ENCODE measurements at places on chromosomes 11 and 22.

- DNase-seq = peak; percentile 13
Measured at GRCh38 chr11:1130276-1131032, 27.3 kb upstream of the MUC5AC start.

DNA sequence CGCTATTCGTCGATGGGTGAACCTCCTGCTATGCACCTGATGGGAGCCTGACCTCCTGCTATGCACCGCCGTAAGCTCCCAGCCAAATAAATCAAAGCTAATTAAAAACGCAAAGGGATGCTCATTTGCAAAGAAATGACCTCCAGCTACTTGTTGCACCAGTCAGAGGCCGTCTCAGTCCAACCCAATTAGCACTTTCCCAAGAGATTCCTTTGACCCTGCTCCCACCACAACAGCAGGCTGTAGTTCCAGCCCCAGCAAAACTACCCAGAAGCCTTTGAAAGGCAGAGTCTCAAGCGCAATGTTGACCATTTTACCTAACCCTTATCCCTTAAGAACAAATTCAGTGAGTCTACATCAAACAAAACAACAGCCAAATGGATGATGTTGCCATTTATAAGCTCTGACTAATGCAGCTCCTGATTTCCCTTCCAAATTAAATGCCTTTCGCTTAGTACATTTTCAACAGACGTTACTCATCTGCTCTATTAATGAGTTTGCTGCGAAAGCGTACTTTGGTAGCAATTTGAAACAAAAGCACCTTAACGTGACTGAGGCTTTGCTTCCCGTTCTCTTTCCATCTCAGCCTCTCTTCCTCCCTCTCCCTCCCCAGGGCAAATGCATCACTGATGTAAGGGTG is 17.2 kb upstream of the BSX start:
- no peak for DNase-seq

GRCh38 chr22:44648085-44648820 is 53.8 kb upstream of the PRR5 start:
- DNase-seq = no peak

GRCh38 chr22:25534724-25535123 is 29.8 kb upstream of the GRK3 start:
- DNase-seq = no peak

DNA sequence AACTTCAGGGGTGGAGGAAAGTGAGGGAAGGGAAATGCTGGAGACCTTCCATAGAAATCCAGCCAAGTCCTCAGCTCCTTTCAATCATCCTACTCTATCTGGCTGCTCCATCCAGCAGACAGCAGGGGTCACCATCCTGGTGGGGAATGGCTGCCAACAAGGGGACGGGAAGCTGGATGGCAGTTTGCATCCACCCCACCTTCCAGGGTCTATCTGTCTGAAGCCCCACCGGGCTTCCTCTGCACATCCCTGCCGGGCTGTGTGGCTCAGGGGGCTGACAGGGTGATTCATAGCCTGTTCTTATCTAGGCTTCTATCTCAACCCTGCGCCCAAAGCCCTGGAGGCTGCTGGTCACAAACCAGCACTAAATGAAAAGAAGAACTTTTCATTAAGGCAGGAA is 1.1 kb downstream of the SYTL2 start:
- no peak for DNase-seq

- peak; percentile 68 for DNase-seq
Measured at GRCh38 chr22:17781319-17782031, 7.2 kb upstream of the BID start.

DNA sequence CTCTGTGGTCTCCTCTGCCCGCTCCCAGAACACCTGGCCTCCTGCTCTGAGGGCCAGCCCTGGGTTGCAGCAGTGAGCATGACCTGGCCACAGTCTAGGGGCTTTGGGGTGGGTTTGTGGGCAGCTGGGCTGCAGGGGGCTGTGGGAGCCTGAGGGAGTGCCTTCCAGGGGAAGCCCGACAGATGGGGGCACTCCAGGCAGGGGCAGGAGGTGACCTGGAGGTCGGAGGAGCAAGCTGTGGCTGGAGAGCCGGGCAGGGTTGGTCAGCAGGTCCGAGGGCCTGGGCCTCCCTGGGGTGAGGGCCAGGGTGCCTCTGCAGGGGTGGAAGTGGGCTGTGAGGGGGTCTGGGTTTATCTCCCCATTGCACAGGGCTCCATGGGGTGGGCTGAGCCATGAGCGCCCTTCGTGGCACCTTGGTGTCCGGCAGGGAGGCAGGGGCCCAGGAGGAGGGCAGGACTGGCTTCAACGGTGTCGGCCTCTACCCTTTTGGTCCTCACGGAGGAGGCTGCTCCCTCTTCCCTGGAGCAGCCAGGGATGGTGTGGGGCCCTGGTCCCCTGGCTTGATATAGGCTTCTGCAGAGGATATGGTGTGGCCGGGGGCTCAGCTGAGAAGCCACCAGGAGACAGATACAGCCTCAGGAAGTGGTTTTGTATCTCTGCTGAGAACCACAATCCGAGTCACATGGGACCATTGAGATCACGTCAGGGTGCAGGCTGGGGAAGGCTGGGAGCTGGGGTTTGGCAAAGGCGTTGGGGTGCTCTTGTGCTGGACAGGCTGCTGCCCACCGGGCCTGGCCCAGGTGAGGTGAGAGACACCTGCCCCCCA is 22.3 kb downstream of the KCNQ1 start:
- DNase-seq = peak; percentile 64

- DNase-seq = no peak
Measured at GRCh38 chr22:49093192-49093880, 734.3 kb downstream of the BRD1 start.

DNA sequence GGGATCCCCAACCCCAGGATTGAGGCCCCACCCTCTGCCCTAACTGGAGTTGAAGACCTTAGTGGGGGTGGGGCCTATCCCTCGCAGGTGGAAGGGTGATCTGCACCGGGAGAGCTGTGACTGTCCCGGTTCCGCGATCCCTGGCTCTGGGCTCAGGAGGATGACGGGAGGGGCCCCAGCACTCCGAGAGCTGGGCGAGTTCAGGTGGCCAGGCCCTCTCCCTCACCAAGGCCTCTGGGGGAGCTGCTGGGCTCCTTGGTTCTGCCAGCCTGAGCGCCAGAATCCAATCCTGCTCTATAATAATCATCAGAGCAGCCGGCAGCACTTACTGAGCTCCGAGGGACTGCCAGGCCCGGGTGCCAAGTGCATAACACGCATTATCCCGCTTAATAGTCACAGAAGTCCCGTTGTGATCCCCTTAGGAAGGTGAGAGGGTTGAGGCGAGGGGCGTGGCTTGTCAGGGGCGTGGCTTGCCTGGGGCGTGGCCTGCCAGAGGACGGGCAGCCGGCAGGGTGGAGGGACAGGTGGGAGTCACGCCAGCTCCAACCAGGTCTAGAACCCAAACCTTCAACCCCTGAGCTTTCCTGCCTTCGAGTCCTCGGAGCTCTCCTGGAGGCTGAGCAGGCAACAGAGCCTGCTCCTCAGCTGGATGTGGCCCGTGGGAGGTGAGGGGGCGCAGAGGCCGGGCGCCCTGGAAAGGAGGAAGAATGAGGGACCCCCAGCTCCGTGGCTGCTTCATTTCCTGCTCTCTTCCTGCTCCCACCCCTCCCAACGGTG is 7.3 kb upstream of the SYT7 start:
- peak; percentile 58 for DNase-seq

DNA sequence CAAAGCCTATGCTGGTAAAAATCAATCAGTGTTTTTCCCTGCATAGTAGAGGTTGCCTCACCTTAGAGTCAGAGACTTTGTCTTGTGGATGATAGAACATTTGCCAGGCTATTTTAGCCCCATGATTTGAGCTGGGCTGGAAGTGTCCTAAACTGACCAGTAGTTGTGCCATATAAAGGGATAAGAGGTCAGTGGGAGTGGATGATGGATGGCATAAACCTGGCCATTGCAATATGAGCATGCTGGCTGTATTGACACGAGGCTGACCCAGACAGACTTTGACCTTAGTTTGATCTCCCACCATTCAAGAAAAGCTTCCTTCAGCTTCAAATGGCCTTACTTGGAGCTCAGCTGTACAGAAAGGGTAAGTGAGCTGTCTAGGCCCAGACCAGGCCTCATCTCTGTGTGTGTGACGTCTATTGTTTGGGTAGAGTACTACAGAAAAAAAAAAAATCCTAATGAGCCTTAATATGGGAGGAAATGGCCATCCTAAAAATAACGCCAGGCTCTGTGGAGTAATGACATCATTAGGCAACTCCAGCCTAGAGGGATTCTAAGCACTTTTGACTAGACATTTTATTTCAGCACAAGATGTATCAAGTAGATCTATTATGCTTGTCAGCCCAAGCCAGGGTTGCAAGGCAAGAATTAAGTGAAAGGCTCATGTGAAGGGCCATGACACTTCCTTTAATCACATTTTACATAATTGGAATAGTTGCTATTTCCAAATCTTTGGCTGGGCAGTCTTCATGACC is 51.3 kb upstream of the CADM1 start:
- DNase-seq = no peak

GRCh38 chr11:70422692-70423522 is 24.6 kb downstream of the CTTN start:
- DNase-seq = no peak

- no peak for DNase-seq
Measured at GRCh38 chr11:95305705-95306104, 74.7 kb upstream of the SESN3 start.

- peak; percentile 88 for DNase-seq
Measured at GRCh38 chr22:35582861-35583670, 34.1 kb downstream of the MB start.

DNA sequence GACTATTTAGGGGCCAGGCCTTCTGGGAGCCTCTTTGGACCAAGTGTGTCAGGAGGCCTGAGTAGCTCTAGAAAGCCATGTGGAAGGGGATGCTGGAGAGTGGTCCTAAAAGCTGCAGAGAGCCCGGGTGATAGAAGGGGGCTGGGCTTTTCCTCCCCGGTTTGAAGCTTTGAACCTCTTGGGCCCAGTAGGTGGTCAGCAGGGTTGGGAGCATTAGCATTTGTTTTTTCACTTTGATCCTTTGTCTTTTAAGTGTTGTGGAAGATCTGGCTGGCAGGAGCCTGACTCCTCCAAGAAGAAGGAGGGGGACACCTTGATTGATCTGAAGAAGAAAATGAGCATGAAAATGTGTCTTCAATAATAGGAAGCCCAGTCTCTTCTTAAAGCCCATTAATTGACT is 596.6 kb downstream of the INSC start:
- no peak for DNase-seq

DNA sequence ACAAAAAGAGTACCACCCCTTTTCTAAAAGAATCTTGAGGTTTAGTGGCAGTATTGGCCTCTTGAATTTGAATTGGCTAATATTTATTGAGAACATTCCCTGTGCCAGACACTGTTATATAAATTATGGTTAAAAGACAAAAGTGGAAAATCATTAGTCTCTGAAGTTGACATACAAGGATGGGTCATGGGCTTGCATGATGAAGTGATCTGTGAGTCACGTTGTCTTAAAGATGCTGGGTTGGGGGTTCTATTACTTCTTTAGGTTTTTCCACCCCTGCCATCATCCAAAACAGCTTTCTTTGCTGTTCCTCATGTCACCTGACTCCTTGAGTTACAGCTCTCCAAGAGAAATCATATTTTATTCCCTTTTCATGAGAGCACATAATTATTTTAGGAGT is 85.0 kb downstream of the CD44 start:
- DNase-seq = no peak

DNA sequence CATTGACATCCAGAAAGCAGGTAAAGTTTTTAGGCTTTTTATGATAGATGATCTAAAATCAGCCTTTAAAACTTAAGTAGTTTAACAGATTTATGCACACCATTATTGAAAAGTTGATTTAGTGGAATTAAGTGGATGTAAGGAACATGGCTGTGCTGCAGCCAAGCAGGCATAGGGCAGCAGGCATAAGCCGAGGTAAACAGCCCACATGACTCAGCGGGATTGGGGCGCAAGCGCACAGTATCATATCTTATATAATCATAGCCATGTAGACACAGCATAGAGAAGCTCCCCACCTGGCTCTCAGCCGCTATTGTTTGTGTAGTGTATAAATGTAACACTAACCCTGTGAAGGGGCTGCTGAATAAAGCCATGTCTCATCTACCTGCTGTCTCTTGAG is 157.5 kb downstream of the WNT11 start:
- DNase-seq = no peak

- DNase-seq = no peak
Measured at GRCh38 chr11:134932761-134933160, 520.7 kb upstream of the B3GAT1 start.

DNA sequence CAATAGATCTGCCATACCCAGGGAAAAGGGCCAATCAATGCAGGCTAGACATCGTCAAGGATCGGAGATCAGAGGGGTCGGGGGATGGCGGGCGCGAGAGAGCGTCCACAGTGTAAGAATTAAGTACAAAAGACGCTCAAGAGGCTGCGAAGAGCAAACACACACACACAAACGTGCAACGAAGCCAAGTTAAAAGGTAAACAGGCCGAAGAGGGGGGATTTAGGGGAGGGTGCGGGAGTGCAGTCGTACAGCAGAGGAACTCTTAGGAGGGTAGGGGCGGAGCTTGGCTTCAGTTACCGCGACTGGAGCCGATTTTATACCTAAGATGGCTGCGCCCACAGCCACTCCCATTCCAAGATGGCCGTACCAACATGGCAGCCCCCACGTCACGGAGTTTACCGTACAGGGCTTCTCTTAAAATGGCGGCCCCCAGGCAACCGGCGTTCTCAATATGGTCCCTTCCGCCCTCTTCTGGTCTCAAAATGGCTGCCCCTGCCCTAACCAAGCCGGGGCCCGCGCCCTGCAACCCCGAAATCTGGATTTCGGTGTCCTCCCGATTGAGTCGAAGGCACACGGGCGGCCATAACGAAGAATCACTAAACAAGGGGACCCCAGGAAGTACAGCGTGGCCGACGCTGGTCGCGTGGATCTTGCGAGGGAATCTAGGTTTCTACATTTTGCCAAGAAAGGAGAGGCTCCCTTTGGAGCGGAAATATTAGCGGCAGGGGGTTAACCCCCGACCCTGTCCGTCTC is 1.9 kb downstream of the GNG3 start:
- peak; percentile 93 for DNase-seq

DNA sequence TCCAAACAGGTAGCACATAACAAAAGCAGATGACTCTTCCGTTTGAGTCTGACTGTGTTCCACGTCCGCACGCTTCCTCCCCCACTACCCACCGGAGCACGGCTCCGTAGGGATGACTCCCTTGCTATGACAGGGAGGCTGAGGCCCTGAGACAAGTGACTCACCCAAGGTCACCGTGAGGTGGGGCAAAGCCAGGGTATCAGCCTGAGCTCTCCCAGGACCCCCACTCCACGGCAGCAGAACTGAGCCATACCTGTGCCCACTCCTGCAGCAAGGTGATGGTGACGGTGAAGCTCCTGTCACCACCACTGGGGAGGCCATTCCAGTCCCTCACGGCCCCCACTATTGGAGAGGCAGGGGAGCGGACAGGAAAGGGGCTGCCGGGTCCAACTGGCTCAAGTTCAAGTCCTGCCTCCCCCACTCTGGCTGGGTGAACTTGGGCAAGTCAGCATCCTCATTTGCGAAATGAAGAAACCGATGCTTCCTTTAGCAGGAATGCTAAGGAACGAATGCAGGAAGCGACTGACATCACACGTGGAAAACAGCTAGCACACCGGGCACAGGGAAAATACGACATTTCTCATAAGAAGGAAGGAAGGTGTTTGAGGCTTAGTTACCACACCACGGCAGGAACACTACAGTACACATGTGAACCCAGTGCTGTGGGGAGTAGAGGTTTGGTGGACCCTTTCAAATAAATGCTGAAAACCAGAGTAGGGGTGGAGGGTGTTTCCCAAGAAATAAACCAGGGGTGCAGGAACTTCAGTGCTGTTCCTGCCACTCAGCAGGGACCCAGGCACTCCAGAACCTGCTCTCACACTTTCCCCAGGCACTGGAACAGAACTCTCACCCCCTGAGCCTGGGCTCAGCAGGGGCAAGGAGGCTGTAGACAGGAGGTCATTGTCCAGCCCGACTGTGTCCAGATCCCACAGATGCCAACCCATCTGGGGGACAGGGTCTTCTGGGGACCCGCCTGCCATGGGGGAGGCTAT is 32.4 kb upstream of the CBX7 start:
- DNase-seq = no peak

GRCh38 chr11:60498399-60498798 is 5.8 kb downstream of the MS4A12 start:
- no peak for DNase-seq
